ENCODE measurements at places on chromosomes 6 and 20.
A peak's percentile ranks its signal among the peaks of the same experiment; 100 is the strongest.

- no peak for DNase-seq
Observed at GRCh38 chr6:79215213-79215824, 19.2 kb downstream of the HMGN3 start.

DNA sequence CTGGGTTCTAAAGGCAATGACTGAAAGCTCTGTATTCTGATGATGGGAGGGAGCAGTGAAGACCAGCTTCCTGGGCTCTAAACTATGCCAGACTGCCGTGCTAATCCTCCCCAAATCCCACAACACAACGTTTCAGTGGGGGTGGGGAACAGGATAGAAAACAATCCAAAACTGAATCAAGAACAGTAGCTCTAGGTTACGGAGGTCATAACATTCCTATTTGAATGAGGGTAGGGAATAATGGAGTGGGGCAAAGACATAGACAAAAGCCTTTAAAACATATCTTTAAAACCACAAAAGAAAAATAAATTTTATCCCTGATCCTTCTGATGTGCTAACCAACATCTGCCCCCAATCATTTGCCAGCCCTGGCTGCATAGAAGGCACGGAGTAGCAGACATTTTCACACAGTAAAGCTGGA lies 7.8 kb downstream of the USP49 start:
- no peak for DNase-seq

DNA sequence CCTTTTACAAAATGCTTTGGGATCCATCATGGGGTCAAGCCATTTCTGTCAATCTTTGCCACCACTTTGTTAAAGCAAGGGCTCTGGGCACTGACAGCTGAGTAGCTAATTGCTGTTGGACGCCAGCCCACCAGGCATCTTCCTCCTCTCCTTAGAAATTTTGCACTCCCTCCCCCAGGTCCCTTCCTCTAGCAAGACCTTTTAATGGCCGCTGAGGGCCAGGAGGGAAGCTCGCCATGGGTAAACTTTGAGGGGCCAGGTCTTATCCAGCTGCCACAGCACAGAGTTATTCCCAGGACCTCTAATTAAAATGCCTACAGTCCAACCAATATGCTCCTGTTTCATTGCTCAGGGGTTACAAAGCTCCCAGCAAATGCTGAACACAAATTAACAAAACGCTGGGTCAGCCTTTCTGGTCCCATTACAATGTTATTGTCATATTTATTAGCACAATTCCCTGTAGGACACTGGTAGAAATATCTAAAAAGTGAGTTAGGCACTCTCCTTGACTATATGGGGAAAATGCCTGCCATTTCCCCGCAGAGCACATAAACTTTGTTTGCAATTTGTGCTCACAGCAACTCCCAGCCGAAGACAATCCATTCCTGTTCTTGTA lies 16.8 kb downstream of the SCML4 start:
- no peak for DNase-seq

DNA sequence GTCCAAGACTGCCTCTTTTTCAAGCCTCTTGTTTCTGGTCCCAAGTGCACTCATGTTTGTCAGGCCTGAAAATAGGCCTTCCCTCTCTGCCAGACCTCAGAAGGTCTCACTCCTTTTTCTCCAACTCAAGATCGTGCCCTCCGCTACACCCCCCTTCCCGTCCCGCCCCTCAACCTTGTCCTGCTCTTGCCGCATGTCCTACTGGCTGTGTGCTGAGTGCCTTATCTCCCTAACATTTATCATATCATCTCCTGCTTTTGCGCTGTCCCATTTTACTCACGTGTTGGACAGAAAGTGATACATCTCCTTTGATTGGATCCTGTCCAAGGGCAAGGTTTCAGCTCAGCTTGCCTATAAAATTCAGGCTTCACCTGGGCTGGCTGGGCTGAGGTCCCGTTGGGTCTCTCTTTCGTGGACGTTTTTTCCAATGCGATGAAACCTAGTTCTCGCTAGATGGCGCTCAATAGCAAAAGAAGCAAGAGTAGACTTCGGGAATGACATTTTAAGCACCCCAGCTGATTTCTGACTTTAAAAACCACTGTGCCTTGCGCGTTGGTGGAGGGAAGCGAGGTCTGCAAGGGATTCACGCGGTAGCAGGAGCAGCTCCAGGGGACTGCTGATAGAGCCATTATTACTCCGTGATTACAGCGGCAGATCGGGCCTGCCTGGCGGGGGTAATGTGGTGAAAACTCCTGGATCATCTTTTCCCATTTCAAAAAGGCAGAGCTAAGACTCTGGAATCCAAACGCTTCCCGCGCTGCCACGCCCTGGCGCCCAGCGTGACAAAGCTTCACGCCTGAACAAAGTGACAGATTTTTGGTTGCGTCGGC lies 137.6 kb downstream of the IMPG1 start:
- no peak for DNase-seq

GRCh38 chr20:35953387-35954199 lies 709 bp downstream of the SCAND1 start:
- peak; percentile 73 for DNase-seq

- DNase-seq: no peak
Observed at GRCh38 chr6:45577836-45578504, 200.2 kb upstream of the SUPT3H start.

Data from activated CD4-positive, CD25-positive, alpha-beta regulatory T cell treated with anti-CD3 and anti-CD28 coated beads, Interleukin-2, amount 50 U/mL, for 72 hours (primary cell).